ENCODE measurements at places on chromosomes 5 and 9.

DNA sequence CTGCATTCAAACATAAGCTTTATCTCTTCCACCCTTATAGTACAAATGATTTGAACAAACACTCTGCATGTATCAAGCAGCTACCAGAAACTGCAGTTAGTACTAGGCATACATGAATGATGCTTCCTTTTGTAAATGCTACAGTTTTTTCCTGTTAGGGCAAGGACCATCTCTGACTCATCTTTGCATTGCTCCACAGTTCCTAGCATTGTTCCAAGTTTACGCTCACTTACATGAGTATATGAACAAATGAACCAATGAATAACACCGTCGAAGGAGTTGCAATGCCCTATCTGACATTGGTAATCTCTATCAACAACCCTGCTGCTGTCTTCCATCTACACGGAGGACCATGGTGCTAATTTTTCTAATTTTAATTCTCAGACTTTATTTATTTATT, 2.1 kb upstream of the ALDH7A1 start:
- H3K4me1 ChIP-seq = no peaks in the 10 kb centered on the region
- H3K27me3 ChIP-seq = no peaks in the 10 kb centered on the region
- H3K4me3 ChIP-seq = peak overlapping the region; percentile 36
- peaks cover 16% of the 10 kb centered on the region for H3K36me3 ChIP-seq

- H3K36me3 ChIP-seq = no peaks in the 10 kb centered on the region
- no peak for DNase-seq
Observed at GRCh38 chr5:72465601-72466563, 41.3 kb downstream of the ZNF366 start.

- H3K4me3 ChIP-seq = no peak overlapping the region
- H3K36me3 ChIP-seq = no peaks in the 10 kb centered on the region
- H3K4me1 ChIP-seq = no peaks in the 10 kb centered on the region
- no peaks in the 10 kb centered on the region for H3K27me3 ChIP-seq
Observed at GRCh38 chr9:5052838-5053237, 67.8 kb downstream of the JAK2 start.

GRCh38 chr9:121360601-121361374, 9.3 kb downstream of the STOM start:
- H3K27me3 ChIP-seq = no peaks in the 10 kb centered on the region
- DNase-seq = no peak
- no peaks in the 10 kb centered on the region for H3K4me1 ChIP-seq
- no peaks in the 10 kb centered on the region for H3K36me3 ChIP-seq
- H3K4me3 ChIP-seq = no peak overlapping the region

- no peak overlapping the region for H3K4me3 ChIP-seq
- DNase-seq = no peak
- H3K4me1 ChIP-seq = no peaks in the 10 kb centered on the region
- H3K36me3 ChIP-seq = no peaks in the 10 kb centered on the region
Observed at GRCh38 chr5:58963821-58964220, 380.9 kb downstream of the RAB3C start.

- H3K4me1 ChIP-seq = peaks cover 14% of the 10 kb centered on the region
- no peak overlapping the region for H3K27ac ChIP-seq
- peak; percentile 57 for DNase-seq
Observed at GRCh38 chr5:142717582-142718215, 31.8 kb upstream of the FGF1 start.

- H3K4me3 ChIP-seq = no peak overlapping the region
- no peaks in the 10 kb centered on the region for H3K4me1 ChIP-seq
- no peaks in the 10 kb centered on the region for H3K36me3 ChIP-seq
- DNase-seq = no peak
- no peaks in the 10 kb centered on the region for H3K27me3 ChIP-seq
Observed at GRCh38 chr5:139126711-139127111, 71.5 kb downstream of the SIL1 start.

DNA sequence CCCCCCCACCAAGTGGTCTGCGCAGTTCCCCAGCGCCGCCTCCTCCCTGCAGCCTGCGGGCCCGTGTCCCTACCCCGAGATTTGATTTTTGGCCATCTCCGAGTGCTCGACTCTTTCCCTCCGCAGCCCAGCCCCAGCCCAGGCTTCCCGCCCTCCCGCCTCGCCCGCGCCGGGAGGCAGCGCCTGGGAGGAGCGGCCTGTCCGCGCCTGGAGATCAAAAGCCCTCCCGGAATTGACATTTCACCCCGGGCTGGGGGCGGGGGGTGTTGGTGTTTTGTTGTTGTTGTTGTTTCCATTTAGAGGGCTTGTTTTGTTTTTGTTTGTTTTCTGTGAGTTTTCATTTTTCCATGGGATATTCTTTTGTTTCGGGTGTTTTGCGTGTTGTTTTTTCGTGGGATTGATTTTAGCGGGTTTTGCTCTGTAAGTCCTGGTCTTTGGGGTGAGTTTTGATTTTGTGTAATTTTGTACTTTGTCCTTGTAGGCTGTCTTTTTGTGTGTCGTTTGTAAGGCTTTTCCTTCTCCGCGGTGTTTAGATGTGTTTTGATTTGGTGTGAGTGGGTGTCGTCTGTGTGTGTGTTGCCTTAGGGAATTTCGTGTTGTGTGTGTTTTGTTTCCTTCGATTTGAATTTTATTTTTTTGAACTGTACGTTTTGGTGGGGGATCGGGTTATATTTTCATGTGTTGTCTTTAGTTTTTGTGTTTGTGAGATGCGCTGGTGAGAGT, 1.7 kb upstream of the PAX5 start:
- peak overlapping the region; percentile 57 for H3K4me3 ChIP-seq
- H3K27me3 ChIP-seq = peaks cover 71% of the 10 kb centered on the region
- H3K27ac ChIP-seq = no peak overlapping the region
- peak; percentile 54 for DNase-seq
- H3K36me3 ChIP-seq = no peaks in the 10 kb centered on the region
- H3K4me1 ChIP-seq = no peaks in the 10 kb centered on the region

DNA sequence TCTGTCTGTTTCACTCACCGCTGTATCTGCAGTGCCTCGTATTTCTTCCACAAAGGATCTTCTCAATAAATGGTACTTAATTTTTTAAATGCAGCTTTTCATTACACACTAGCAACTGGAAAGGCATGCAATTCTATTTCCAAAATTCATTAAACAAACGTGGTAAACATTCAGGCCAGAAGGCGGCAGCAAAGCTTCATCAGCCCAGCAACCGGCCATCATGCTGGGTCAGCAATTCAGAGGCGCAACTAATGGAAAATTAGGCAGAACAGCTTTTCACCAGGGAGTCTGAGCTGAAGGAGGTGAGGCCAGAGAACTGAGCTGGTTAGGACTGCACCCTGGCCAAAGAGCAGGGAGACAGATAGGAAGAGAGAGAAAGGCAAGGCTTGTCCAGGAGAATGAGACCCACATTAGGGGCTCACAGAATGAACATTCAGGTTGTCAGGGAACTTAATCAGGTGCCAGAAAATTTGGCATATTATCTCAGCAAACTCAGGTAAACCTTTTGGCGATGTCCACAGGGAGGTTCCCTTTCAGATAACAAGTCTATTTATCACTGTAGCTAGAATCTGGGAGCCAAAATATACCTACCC, 17.7 kb upstream of the RNF180 start:
- peak; percentile 61 for DNase-seq
- no peak overlapping the region for H3K27ac ChIP-seq
- no peaks in the 10 kb centered on the region for H3K4me1 ChIP-seq
- no peak overlapping the region for H3K4me3 ChIP-seq
- H3K36me3 ChIP-seq = no peaks in the 10 kb centered on the region

DNA sequence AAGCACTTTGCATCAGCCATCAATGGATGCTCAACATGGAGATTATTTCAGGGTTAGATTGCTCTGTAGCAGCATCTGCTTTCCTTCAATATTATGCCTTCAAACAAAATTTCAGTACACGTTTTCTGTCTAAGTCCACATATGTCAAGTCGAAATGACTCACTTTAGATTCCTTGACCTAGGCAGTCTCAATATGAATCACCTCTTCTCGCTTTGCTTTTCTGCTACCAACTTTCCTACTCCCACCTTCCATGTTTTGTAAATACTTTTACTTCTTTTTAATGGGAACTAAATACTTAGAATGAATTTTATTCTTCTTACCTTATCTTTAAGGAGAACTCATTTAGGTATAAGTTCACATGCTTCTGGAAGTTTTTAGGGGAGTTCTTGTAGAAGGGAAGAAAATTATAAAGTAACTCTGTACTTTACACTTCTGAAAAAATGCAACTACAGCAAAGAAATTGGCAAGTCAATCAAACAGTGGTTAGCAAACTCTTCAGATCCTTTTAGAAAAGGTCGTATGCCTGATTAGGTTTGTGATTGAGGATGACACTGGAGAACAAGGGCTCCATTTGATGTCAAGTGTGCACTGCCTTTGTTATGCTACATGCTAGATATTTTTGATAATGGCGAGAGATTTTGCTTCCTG, 478.5 kb upstream of the SMARCA2 start:
- no peaks in the 10 kb centered on the region for H3K4me1 ChIP-seq
- peaks cover 9% of the 10 kb centered on the region for H3K36me3 ChIP-seq
- H3K27ac ChIP-seq = no peak overlapping the region
- no peaks in the 10 kb centered on the region for H3K27me3 ChIP-seq
- H3K4me3 ChIP-seq = no peak overlapping the region

DNA sequence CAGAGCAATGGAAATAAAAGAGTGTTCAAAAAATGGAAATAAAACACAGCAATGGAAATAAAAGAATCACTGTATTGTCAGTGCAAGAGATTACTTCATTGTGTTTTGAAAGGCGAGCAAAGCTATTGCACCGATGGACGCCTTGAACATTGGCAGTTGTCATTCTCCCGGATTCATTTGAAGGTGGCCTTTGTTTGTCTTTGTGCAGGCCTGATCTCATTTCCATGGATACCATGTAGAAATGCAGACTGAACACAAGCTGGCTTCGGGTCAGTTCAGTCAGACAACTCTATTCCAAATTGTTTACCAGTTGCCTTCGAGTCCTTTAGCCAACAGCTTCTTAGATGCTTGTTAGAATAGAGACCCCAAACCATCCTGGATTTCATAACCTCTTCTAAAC, 8.3 kb downstream of the ITGA2 start:
- no peaks in the 10 kb centered on the region for H3K27me3 ChIP-seq
- H3K27ac ChIP-seq = no peak overlapping the region
- no peak for DNase-seq

DNA sequence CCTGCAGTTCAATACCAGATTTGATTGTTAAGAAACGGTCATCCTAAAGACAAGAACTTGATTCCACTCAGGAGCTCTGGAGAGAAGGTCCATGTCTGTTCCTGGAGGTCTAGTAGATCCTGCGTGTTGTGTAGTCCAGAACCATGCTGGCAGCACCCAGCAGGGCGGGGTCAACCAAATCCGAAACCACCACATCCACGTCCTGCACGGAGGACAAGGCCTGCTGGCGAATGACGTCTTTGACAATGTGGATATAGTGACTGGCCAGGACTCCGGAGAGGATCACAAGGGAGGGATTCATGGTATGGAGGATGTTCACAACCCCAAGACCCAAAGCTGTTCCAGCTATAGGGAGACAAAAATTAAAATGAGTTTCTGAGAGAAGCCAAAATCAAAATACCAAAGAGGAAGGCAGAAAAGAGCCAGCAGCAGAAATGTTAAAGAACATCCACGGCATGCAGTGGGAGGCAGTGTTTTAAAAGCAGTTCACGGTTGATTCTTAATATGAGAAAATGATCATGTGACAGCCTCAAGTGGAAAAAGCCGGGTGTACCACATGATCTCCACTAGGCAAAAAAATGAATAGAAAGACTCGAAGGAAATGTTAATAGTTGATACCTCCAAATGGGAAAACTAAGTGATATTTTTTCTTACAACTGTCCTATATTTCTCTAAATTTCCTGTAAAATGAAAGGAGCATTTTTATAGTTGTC, 26.7 kb downstream of the CLTA start:
- H3K4me1 ChIP-seq = no peaks in the 10 kb centered on the region
- H3K36me3 ChIP-seq = peaks cover 68% of the 10 kb centered on the region
- no peaks in the 10 kb centered on the region for H3K27me3 ChIP-seq
- H3K4me3 ChIP-seq = no peak overlapping the region

DNA sequence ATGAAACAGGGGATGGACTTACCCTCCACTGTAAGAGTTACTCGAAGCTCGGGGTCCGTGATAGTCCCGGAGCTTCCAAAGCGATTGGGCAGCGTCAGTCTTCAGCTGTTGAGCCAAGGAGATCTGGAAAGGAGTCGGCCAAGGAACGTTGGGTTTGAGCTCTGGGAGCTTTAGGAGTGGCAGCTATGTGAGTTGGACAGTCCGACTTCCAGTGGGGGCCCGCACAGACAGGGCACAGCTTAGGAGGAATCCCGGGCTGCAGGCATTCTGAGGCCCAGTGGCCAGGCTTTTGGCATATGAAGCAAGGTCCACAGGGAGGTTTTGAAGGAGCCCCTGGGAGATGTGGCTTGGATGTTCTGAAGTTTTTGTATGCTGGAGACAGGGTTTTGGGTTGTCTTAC, 72.7 kb downstream of the PHAX start:
- peaks cover 7% of the 10 kb centered on the region for H3K4me1 ChIP-seq
- DNase-seq = no peak
- H3K27ac ChIP-seq = no peak overlapping the region
- H3K27me3 ChIP-seq = no peaks in the 10 kb centered on the region
- no peaks in the 10 kb centered on the region for H3K36me3 ChIP-seq
- H3K4me3 ChIP-seq = no peak overlapping the region

DNA sequence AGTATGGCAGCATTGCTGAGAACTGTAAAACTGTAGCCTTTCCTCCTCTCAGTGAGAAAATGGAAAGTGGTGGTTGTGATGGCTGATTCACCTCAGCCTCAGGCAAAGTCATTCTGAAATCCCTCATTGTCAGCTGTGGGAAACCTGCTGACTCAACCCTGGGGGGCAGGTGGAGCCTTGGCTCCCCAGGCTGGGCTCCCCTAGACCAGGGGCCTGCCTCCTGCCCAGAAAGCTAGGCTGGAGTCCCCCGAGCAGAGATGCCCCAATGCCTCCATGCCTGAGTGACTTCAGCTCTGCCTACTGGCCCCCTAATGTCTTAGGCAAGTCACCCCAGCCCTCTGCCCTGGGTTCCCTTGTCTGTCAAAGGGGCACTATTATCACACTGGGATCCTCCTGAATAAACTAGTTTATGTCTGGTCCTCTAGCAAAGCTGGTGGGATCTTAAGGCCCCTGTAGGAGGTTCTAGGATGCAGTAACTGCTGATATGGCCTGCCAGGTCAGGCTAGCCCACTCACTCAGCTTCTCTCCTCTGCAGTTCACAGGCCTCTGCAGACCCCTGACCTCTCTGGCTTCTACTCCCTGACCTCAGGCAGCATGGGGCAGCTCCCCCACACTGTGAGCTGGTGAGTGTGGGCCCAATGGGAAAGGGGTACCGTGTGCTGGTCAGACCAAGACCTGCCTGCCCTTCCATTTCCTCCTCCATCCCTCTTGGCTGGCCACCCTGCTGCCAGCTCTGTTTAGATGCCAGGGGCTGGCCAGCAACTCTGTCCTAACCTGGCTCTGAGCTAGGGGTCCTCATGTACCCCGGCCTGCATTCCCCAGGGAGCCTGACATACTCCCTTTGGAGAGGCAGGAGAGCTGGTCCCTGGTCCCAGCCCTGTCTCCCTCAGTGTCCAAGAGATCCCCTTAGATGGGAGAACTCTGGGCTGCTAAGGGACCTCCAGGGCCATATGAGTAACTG, 24.2 kb downstream of the TCF7 start:
- peaks cover 7% of the 10 kb centered on the region for H3K36me3 ChIP-seq
- H3K27me3 ChIP-seq = no peaks in the 10 kb centered on the region
- H3K4me1 ChIP-seq = no peaks in the 10 kb centered on the region
- no peak overlapping the region for H3K27ac ChIP-seq
- peak; percentile 23 for DNase-seq
- no peak overlapping the region for H3K4me3 ChIP-seq

GRCh38 chr5:171578829-171579491, 159.5 kb downstream of the FGF18 start:
- no peaks in the 10 kb centered on the region for H3K27me3 ChIP-seq
- DNase-seq = no peak
- 0 out of 2 replicates have a peak, but pooled peaks cover 1% of the 10 kb centered on the region for H3K4me1 ChIP-seq
- no peaks in the 10 kb centered on the region for H3K36me3 ChIP-seq

Data from H9 (cell line).